Esophagus squamous epithelium (tissue), 5 donors: ENCODE measurements at places on chromosomes 16 and 17.

DNA sequence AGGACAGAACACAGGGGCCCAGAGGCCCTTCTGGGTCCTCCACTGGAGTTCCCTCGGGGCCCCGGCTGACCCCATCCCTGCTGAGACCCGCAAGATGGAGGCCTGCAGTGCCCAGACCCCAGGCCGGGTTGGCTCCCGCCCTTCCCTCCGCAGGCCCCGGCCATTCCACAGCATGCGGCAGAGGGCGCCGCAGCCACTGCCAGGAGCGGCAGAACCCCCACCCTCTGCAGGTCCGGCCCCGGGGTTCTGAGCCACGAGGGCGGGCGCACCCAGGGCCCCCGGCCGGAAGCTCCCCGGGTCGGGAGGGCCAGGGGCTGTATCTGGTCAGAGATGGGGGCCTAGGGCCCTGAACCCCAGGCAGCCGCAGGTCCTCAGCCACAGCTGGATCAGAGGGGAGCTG is 2.4 kb upstream of the PERCC1 start:
- DNase-seq = no peak

GRCh38 chr16:87463722-87464690 is 28.8 kb downstream of the ZCCHC14 start:
- no peak for DNase-seq

GRCh38 chr17:33469911-33470310 is 176.8 kb upstream of the ASIC2 start:
- DNase-seq = no peak

DNA sequence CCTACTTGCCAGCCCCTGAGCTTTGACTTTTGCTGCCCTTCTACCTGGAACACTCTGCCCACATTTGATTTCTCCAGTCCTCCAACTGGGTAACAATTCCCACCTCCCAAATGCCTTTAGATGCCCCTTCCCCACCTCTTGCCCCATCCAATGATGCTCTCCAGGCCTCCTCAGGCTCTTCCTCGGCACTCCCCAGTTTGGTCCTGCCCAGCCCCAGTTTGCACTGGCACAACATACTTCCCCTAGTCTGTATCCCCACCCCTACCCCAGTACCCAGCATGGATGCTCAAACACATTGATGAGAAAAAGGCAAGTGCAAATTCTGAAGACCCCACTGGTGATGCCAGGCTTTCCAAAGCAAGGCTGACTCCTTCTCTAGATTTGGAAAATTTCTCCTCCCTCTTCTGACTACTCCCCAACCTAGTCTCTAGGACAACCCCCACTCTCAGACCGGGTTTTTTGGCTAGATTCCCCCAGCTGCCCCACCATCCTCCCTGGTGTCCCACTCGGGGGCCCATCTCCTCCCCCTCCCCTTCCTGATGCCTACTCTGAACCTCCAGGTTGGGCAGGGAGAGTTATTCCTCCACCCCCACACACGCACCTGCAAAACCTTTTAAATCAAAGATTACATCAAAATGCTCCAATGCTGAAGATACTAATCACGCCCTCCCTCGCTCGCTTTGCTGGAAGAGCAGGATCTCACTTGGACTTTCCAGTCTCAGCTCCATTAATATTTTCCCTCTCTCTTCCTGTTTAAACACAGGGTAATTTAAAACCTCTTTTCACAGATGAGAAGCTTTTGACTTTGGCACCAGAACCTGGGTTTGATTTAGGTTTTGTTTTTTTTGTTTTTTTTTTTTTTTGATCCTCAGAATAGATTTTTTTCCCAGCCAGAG is 94.9 kb downstream of the TMEM132E start:
- no peak for DNase-seq

DNA sequence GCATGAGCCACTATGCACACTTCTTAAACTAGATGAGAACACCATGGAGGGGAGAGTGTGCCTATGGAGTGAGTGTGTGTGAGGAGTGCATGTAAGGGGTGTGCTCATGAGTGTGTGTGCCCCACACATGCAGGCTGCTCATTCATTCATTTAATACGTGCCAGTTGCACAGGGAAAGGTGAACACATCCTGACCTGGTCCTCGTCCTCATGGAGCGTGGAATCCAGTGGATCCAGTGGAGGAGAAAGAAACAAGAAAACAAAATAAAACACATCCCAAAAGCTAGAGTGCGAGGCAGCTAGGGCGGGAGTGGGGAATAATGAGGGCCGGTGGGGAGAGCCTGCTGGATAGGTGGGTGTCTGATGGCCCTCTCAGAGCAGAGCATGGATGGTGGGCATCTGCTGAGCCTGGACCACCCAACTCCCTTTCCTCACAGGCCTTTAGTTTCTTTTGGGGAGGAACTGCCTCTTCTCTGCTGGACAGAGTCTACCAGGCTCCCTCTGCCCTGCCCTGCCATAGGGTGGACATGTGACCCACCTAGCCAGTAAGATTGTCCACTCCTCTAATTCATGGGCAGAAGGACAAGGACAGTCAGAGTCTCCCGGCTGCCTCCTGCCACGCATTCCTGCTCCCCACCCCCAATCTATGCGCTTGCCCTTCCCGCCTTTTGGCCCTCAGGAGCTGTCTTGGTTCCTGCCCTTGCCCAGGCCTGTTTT is 204.3 kb downstream of the RAB11FIP4 start:
- DNase-seq = no peak

DNA sequence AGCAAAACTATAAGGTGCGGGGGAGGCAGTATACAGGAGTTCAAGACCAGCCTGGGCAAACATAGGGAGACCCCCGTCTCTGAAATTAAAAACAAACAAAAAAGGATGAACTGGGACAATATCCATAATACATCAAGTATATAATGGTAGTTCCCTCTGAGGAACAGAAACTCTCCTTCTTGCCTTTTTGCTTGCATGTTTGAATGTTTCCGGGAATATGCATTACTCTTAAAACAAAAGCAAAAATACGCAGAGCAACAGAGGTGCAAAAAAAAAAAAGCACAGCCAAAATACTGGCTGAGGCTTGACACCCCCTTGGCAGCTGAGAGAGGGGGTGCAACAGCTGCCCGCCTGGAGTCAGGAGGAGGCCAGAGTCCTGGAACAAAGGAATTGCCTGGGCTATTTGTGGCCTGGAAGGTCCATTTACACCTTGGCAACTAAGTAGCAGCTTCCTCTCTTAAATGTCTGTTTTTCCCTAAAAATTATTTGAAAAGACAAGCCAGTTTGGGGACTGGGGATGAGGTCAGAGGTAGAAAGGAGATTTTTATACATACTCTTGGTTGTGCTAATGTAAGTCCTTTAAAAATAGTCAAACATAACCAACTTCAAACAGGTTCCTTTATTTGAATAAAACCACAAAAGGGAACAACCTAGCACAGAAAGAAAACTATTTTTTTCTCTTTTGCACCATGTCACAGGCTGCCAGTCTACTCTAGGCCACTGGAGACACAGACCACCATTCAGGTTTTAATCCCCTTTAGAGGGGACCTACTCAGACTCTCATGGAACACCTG is 19.5 kb downstream of the USP7 start:
- DNase-seq = no peak

GRCh38 chr16:85150331-85150940 is 38.2 kb upstream of the CIBAR2 start:
- DNase-seq = no peak

GRCh38 chr17:6487251-6488007 is 43.2 kb downstream of the PIMREG start:
- DNase-seq = no peak

DNA sequence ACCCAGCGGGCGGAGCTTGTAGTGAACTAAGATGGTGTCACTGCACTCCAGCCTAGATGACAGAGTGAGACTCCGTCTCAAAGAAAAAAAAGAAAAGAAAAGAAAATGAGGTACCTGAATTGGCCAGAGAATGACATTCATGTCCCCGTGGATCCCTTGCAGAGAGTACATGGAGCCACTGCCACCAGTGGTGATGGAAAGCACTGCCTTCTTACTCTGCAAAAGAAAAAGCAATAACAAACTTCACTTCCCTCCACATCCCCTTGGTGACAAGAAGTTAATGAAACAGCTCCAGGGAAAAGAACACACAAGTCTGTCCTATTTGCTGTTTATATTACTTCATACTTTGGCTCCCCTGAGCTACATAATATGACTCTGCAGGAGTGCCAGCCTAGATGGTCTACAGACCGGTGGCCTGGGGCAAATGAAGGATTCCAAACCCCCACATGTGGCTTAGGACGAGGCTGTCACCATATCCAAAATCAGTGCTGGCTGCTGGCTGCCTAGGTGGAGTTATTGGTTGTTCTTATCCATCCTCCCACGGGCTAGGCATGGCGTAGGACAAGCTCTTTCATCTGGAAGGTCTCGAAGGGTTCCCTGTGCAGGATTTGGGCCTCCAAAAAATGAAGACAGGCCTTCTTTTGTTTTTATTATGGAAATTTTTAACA is 13.3 kb downstream of the NQO1 start:
- no peak for DNase-seq

DNA sequence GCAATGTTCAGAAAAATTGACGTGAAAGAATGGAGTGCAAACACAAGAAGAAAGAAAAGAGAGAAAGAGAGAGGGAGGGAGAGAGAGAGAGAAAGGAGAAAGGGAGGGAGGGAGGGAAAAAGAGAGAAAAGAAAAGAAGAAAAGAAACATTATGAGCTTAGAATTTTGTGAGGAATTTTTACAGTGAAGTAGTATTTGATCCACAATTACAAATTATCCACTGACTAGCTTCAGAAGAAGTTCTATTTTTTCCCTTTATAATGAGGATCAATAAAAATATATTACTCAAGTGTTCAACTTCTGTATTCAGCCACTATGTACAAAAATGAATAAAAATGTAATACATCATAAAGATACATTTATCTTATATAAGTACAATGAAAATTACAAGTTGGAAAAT is 494.5 kb upstream of the CA10 start:
- DNase-seq = no peak

- no peak for DNase-seq
Measured at GRCh38 chr17:9151091-9151490, 129.8 kb downstream of the NTN1 start.

- DNase-seq = no peak
Measured at GRCh38 chr16:84334058-84334457, 34.3 kb upstream of the ATP2C2 start.

DNA sequence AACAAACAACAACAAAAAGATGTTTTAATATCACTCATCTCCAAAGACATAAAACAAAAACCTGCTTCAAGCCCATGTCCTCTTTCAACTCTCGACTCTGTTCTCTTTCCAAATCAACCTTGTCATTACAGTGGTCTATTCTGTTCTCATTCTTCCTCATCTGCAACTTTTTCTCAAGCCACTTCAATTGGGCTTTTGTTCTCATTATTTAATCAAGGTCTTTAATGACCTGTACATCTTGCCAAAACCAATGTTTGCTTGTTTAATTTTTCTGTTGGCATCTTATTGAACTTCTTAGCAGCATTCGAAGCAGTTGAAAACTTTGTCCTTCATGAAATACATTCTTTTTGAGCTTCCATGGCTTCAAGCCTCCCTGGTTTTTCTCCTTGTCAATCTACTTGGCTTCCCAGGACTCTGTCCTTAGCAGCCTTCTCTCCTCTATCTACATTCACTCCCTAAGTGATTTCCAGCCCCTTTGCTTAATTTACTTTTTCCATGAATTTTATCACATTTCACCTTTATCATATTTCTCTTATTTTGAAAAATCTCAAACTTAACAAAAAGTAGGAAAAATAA is 19.6 kb upstream of the RABEP1 start:
- no peak for DNase-seq

- no peak for DNase-seq
Measured at GRCh38 chr16:66539623-66540469, 10.1 kb downstream of the TK2 start.

- DNase-seq = no peak
Measured at GRCh38 chr16:67383284-67383683, 10.0 kb downstream of the TPPP3 start.
